ENCODE measurements at places on chromosomes 12 and 14.
A peak's percentile ranks its signal among the peaks of the same experiment; 100 is the strongest.

GRCh38 chr14:72476657-72477499 lies 417.0 kb downstream of the DPF3 start:
- peak; percentile 17 for DNase-seq

- DNase-seq = no peak
Observed at GRCh38 chr14:30291216-30291615, 267.7 kb upstream of the G2E3 start.

DNA sequence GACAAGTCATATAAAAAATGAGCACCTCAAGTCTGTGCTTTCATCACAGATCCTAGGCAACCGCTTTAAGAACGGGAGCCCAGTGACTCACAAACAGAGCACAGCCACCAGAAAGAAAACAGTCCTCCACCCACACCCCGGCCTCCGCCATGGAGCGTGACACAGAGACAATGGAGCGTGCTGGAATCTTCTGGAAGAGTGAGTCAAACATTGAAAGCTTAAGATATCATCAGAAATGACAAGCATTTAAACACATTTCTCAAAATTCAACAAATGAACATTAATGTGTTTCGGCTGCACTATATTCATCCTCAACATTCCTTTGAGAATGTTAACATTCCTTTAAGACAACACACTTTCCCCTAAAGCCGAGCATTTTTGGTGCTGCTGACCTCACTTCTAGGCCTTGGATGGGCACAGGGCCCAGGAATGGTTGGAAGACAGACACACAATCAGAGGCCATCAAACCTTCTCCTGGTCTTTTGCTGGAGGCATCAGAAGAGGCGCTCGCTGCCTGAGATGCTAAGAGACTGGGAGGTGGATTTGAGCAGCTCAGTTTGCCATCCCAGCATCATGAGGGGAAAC lies 23.6 kb upstream of the TMEM132D start:
- no peak for DNase-seq

DNA sequence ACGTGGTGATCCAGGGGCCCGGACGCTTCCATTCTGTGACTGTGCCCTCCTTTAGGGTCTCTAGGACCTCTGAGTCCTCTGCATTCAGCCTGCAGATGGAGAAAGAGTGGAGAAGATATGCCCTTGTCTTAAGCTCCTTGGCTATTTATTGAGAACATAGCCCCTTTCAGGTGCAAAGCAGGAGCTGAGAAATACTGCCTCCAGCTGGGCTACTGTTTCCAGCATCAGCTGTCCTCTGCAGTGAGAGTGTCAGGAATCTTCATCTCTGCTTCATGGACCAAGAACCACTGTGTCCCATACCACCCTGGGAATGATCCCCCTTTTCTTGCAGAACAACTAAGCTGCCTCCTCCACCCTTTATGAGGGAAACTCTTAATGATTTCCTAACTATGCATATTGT lies 47.8 kb upstream of the CEP83 start:
- no peak for DNase-seq

- DNase-seq = no peak
Observed at GRCh38 chr12:26112703-26113147, 12.1 kb downstream of the BHLHE41 start.

DNA sequence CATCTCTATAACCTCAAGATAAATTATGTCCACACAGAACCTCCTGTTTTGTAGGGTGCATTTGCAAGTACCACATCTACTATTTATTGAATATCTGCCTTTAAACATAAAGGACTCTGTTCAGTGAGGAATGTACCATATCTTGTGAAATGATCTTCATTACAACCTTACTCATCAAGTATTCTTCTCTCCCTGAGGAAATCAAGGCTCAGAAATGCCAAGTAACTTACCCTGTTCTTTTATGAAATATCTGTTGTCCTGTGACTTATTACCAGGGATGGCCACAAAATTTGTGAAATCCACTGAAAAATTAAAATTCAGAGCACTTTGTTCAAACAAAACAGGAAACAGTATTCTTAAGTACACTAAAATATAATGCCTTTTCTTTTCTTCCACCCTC lies 366.7 kb downstream of the GALC start:
- no peak for DNase-seq

DNA sequence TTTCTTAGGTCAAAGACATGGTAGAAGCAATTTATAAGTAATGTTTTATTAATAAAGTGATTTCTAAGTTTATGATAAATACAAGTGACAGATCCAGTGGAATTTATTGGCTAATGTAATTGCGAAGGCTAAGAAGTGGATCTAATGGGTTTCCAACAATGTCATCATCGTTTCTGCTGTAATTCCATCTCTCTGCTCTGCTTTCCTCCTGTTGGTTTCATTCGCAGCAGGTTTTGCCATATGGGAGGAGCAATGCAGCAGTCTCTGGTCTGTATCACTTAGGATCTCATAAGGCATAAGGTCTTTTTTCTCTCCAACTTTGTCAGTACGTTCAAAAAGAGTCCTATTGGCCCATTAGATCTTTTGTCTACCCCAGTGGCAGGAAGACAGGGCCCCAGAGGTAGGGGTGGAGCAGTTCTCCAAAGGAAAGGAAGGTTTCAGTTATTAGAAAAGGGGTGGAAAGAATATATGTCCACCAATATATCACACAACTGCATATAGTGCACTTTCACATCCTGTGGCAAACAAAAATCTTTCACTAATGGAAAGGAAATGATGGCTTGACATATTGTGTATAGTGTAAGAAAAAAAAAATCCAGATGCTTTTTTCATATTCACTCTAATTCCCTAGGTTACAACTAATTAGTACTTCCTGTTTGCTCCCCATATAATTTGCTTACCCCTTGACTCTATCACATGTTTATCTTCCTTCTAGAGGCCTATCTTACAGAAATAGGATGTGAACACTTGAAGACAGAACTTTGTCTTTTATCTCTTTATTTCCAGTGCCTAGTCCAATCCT lies 451.3 kb downstream of the ZFP36L1 start:
- DNase-seq = no peak

DNA sequence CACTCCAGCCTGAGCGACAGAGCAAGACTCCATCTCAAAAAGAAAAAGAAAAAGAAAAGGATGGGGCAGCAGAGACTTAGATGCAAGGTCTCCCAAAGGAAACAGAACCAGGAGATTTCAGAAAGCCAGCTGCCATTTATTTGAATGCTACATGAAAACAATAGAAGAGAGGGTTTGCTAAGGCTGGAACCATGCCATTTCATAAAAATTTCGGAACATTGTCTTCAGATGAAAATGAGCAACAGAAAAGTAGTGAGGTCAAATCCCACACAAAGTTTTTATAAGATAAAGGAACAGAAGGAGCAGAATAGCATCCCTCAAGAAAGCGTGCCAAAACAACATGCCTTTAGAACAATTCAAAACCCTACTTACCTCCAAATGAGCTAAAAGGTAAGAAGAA lies 175.3 kb downstream of the ETV6 start:
- DNase-seq = no peak

- no peak for DNase-seq
Observed at GRCh38 chr12:59808317-59808910, 212.6 kb downstream of the SLC16A7 start.

- DNase-seq = no peak
Observed at GRCh38 chr12:75631831-75632230, 120.4 kb upstream of the KRR1 start.

DNA sequence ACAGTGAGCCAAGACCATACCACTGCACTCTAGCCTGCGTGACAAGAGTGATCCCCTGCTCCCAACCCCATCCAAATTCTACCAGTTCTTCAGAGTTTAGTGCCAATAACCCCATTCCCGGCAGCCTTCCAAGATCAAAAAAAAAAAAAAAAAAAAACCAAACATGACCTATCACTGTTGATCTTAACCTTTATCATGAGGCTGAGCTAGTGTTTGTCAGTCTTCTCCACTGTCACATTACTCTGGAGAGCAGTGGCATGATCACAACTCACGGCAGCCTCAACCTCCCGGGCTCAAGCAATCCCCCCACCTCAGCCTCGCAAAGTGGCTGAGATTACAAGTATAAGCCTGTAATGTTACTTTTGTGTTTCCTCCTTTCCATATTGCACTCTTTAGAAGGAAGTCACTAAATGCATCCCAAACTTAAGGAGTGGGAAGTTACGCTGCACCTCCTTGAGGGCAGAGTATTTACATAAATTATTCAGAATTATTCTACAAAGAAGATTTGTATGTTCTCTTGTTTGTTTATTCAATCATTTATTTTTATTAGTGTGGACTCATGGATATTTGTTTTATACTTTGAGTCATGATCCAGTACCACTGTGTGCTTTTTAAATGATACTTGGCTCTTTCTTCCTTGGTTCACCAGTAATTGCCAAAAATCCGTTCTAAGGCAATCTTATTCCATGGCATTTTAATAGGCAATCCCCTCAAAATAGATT lies 31.5 kb upstream of the FAM222A start:
- no peak for DNase-seq

DNA sequence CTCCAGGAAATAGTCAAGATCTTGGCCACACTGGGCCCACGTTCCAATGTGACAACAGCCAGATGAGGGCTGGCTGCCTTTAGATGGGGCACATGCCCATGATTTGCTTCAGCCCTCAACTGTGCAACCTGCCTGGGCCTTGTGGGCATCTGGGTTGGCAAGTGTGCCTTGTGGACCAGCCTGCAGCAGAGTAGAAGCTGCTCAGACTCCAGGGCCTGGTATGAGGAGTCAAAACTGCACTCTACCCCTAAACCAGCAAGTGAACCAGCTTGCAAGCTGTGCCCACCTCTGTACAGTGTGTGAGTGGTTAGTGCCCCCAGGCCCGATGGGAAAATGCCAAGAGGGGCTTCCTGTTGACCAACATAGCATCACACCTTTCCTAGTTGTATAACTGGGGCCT lies 17.9 kb downstream of the PHETA1 start:
- DNase-seq = no peak

- DNase-seq = no peak
Observed at GRCh38 chr14:103121846-103122584, 1.2 kb upstream of the TNFAIP2 start.

DNA sequence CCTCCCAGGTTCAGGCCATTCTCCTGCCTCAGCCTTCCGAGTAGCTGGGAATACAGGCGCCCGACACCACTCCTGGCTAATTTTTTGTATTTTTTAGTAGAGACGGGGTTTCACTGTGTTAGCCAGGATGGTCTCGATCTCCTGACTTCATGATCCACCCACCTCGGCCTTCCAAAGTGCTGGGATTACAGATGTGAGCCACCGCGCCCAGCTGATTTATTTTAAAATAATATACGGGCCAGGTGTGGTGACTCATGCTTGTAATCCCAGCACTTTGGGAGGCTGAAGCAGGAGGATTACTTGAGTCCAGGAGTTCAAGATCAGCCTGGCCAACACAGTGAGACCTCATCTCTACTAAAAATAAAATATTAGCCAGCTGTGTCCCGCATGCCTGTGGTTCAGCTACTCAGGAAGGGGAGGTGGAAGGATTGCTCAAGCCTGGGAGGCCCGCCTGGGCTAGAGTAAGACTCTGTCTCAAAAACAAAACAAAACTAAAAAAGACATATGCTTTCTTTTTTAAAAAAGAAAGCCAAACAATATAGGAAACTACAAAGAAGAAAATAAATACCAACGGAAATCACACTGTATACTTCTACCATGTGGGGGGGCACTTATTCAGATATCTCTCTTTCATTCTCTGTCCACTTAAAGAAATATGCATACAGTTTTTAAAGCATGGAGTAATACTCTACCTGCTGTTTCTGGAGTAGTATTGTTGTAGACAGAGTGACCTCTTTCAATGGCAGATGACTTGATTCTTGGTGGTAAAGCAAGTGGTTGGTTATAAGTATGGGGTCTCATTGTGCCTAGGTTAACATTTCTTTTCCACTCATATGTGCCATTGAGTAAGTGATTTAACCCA lies 930 bp upstream of the MIA2 start:
- no peak for DNase-seq

DNA sequence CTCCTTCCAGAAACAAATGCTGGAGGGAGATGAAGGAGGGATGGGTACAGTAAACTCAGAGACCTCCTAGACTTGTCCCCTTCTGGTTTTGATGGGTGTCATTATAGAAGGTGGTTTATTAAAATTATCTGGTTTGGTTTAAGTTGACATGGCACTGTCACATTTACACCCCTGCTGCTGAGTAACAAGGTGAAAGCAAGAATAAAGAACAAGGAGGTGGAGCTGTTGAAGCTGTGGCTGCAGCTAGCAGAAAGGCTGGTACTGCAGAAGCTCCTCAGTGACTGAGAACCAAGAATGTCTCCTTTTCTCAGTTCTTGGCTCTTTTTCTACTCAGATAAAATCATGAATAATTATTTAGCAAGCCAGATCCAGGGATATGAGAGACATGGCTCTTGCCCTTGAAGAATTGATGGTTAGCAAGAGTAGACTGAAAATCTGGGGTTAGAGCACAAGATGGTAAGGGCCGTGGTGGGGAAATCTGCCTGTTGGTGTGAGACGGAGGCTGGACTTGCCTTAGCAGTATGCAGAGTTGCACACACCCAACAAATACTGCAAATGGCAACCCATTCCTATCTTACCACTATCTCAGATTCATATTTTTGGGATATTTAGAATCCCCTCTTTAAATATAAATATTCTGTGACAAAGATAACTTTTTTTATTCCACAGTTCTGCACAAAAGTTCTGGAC lies at the start of gene GZMH:
Gene GZMH (minus strand): TSS at position 31 of the 690 bp plus-strand sequence. CDS start 72 bp downstream, outside the sequence.
- DNase-seq = no peak

- no peak for DNase-seq
Observed at GRCh38 chr14:100393906-100394732, 71.0 kb downstream of the SLC25A47 start.

GRCh38 chr14:102916347-102917055 lies 6.0 kb upstream of the AMN start:
- no peak for DNase-seq

DNA sequence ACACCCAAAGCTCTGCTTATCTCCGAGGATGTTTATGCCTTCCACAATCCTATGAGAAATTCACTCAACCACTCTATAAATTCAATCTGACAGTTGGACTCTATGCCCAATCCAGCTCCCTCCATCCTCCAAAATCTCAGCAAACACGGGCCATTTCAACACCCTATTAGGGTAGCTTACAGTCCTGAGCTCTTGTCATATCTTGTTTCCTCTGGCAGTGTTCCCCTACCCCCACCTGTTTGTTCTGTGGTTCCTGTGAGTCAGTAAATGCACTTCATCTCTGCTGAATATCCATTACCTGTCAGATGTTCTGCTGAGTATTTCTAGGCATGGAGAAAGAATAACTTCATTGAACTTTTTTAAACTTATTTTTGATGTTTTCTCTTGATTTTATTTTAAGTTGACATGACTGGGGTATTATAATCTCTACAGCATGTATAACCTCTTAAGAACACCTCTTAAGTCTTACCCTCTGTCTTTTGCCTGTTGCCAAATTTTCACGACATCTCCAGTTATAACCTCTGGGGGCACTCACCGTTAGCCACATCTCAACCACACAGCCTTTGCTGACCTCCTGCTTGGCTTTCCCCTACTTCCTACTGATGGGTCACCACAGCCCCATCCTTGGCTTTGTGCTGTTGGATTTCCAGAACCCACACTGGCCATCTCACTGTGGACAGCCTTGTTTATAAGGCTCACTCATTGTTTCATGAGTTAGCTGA lies 317.0 kb upstream of the TMPO start:
- no peak for DNase-seq

GRCh38 chr12:81070846-81071245 lies 7.0 kb upstream of the ACSS3 start:
- DNase-seq = no peak

GRCh38 chr12:16218934-16219751 lies 58.3 kb downstream of the SLC15A5 start:
- no peak for DNase-seq

All from activated T-cell treated with anti-CD3 and anti-CD28 coated beads for 1 hour (primary cell).